ENCODE measurements at places on chromosomes 2 and 18.

DNA sequence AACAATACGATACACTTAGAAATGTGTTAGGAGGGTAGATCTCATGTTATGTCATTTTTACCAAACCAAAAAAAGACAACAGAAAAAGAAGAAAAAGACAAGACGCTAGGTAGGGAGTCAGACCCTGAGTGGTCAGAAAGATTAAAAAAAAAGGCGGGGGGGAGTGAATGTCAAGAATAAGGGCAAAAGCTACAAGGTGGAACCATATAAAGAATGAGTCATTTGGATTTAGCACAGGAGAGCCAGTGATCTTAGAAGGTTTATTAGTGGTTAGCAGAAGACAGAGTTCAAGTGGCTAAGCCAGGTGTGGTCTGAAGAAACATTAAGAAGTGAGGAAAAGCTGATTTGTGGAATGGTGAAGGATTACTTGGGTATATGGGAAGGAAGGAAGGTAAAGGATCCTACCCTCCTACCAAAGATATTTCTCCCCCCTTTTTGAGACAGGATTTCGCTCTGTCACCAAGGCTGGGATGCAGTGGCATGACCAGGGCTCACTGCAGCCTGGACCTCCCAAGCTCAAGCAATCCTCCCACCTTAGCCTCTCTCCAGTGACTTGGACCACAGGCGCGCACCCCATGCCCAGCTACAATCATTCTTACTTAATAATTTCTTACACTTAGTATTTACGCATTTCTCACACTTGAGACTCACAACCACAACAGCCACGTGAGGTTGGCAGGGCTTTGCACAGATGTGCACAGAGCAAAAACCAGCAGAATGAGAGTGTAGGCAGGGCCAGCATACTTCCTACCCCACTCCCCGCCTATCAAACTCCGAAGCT is 2.6 kb downstream of the DSC2 start:
- no peak for DNase-seq

DNA sequence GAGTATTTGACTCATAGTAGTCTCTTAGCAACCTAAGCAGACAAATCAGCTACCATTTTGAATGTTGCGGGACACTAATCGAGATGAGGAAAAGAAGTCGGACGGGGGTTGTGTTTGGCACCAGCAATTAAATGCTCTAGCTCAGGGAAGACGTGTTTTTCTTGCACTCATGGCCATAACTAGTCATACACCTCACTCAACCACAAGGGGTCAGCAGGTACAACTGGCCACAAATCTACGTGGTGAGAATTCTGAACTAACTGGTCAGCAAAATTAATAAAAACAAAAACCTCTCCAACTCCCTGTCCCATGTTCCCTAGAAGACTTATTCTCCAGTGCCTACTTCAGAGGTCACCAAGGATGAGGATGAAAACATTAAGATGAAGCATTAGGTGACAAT is 1467.8 kb downstream of the DPP10 start:
- no peak for DNase-seq

- no peak for DNase-seq
These were observed 804.5 kb downstream of the TDRD15 start for GRCh38 chr2:21928292-21928691.

GRCh38 chr2:86227685-86228084 is 28.4 kb downstream of the MRPL35 start:
- DNase-seq: no peak

DNA sequence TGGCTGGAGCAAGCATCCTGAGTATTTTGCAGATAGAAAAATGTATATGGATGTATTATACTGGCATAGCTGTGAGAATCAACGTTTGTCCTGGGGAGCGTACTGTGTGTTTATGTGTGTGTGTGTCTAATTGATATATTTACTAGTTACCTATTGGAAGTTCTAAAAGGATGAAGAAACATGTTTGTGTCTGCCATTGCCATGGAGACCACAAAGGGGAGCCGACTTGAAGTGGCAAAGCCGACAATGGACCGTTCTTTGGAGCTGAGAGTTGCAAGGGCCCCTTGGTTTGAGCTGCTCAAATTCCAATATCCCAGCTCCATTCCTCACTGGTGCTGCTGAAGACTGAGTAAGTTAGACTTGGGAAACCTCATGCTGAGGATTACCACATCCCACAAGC is 14.3 kb upstream of the SLC25A52 start:
- DNase-seq: no peak

DNA sequence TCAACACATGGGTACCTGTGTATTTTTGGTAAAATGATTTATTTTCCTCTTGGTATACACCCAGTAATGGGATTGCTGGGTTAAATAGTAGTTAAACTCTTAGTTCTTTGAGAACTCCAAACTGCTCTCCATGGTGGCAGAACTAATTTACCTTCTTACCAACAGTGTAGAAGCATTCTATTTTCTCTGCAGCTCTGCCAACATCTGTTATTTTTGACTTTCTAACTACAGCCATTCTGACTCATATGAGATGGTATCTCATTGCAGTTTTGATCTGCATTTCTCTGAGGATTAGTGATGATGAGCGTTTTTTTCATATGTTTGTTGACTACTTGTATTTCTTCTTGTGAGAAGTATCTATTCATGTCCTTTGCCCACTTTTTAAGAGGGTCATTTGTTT is 180.6 kb downstream of the FSIP2 start:
- DNase-seq: peak; percentile 23

DNA sequence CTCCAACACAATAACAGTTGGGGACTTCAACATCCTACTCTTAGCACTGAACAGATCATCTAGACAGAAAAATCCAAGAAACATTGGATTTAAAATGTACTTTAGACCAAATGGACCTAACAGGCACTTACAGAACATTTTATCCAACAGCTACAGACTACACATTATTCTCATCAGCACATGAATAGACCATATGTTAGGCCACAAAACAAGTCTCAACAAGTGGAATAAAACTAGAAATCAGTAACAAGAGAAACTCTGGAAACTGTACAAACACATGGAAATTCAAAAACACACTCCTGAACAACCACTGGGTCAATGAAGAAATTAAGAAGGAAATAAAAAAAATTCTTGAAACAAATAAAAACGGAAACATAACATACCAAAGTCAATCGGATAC is 117.5 kb downstream of the ACVR1 start:
- no peak for DNase-seq

GRCh38 chr2:23566241-23567142 is 181.5 kb downstream of the KLHL29 start:
- DNase-seq: peak; percentile 29

DNA sequence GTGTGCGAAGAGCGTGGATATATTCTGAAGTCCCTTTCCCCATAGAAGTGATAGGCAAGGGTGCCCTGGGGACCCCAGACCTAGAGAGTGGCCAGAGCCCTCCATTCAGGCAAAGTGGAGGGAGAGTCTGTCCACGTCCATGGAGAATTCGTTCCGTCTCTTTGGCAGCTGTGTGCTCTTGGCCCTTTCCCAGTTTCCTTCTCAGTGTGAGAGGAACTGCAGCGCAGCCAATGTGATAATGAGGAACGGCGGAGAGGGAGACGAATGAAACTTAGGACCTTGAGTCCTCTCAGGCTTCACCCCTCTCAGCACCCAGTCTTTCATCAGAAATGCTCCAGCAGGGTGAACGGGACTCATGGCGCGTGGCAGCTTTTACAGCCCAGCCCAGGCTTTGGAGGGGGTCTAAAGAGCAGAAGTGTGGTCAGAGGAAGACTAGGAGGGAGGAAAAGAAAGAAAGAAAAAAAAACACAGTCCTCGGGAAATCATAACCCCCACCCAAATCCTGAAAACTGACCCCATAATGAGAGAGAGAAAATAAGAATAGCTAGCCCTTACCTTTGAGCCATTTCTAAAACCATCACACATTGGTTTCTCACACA is 95.0 kb upstream of the RIOK3 start:
- DNase-seq: no peak

GRCh38 chr2:136233298-136233697 is 115.3 kb upstream of the CXCR4 start:
- no peak for DNase-seq

- peak; percentile 11 for DNase-seq
These were observed 482.0 kb downstream of the PTPRM start for GRCh38 chr18:8049147-8049546.

DNA sequence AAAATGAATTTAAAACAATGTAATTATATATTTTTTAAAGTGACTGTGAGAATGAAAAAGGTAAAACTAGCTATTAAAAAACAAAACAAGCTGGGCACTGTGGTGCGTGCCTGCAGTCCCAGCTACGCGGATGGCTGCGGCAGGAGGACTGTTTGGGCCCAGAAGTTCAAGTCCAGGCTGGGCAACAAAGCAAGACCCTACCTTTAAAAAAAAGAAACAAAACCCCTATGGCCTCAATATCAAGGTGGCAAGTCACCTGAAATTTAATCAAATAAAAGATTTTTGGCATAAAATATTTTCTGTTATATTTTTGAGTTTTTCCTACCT is 46.9 kb upstream of the STRN start:
- DNase-seq: no peak

GRCh38 chr2:239144713-239144999 is 256.2 kb downstream of the HDAC4 start:
- DNase-seq: no peak

DNA sequence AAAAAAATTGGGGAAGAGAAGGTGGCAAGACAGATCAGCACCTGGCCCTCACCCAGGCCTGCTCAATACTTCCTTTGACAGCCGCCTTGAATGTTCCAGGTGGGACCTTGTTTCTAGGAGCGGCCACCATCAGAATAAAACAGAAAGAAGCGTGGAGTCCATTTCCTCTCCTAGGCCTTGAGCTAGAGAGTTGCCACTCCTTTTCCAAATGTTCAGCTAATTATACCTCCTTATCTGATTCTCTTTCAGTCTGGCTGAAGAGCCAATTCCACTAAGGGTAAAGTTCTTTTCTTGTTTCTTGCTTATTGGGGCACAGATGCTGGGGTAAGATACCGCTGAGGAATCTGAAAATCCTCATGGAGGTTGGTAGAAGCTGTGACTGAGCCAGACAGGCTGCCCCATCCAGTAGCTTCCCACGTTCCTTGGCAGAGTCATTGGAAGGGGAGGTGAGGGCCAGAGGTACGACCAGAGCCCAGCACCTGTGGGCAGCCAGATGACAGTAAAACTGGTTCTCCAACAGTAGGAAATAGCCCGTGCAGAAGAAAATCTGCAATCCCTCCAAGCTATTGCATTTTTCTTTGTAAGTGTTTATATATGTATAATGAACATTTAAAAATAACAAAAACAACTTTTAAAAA is 51.5 kb downstream of the PLB1 start:
- DNase-seq: no peak

DNA sequence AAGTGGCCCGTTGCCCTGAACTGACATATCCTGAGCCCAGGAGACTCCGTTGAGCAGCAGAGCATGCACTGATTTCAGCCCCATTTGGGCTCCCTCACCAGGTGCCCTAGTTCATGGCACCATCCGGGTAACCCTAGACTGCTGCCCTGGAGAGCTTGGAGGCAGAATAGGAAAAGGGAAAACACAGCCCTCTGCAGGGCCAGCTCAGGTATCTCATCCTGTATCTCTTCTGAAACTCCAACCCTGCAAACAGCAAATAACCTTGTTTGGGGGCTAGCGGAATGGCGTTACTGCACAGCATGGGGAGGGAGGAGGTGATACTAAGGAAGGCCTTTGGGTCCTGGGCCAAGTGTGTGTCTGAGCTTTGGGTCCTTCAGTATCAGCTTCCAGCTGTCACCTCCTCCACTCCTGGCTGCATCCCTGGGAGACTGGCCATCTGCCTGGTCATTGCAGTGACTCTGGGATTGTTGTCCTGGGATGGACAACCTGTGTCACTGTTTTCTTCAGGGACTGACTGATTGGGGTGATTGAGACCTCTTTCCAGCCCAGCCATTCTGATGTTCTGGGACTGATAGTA is 233.8 kb upstream of the SKOR2 start:
- DNase-seq: no peak

All from fibroblast of mammary gland (primary cell).